ENCODE measurements at places on chromosomes 11 and 22.

GRCh38 chr11:123564221-123564620, 90.2 kb downstream of the SCN3B start:
- no peak for DNase-seq

DNA sequence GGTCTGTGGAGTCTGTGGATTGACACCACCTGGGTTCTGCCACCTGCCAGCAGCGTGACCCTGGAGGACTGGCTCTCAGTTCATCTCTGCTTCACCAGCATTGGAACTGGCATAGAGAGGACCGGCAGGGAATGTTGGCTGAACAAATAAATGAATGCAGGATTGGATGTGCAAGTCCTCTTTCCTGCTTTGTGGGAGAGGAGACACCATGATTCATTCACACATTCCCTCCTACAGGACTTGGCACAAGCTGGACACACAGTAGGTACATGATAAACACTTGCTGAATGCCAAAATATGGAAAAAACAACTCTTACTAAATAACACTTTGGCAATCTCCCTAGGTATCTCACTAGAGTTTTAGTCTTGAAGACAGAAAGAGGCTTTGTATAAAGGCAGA, 116.6 kb upstream of the NARS2 start:
- DNase-seq, result no peak

DNA sequence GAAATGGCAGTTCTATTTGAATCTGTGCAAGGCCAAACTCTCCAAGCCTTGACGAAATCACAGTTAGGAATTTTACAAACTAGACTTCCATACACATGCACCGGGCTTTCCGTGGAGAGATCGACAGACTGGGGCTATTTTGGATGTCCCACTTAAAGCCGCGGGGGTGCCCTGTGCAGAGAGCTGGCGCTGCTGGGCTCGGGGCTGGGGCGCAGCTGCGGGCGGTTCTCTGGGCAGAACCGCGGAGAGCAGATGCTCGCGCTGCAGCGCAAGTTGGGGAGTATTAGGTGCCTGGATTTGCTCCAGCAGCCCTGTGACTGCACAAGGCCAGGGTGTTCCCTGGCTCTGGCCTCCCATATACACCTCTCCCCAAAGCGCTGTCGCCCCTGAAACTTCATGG, 67.2 kb downstream of the SPATA19 start:
- DNase-seq, result no peak

DNA sequence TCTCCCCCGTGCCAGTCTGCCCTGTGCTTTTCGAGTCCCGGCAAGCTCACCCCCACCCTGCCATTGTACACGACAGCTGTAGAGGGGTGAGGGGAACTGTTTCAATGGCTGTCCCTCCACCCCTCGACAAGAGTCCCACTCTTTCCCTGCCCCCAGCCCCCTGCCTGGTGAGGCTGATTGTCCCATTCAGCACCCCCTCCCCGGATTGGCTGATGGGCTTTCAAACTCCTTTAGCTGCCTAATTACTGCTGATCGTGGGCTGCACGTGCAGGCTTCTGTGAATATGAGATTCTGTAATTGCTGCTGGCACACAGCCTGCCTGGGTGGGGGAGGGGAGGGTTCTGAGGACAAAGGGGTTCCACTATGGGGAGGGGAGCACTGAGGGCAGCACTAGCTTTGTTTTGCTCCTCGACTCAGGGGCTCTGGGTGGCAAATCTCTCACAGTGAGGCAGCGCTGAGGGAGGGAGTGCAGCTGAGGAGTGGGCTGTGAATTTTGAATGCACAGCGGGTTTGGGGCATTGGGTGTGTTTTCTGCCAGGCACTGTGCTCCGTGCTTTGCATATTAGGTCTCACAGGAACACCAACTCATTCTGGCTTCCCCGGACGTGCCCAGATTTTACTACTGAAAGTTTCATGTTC, 42.6 kb upstream of the ACCSL start:
- peak; percentile 68 for DNase-seq

DNA sequence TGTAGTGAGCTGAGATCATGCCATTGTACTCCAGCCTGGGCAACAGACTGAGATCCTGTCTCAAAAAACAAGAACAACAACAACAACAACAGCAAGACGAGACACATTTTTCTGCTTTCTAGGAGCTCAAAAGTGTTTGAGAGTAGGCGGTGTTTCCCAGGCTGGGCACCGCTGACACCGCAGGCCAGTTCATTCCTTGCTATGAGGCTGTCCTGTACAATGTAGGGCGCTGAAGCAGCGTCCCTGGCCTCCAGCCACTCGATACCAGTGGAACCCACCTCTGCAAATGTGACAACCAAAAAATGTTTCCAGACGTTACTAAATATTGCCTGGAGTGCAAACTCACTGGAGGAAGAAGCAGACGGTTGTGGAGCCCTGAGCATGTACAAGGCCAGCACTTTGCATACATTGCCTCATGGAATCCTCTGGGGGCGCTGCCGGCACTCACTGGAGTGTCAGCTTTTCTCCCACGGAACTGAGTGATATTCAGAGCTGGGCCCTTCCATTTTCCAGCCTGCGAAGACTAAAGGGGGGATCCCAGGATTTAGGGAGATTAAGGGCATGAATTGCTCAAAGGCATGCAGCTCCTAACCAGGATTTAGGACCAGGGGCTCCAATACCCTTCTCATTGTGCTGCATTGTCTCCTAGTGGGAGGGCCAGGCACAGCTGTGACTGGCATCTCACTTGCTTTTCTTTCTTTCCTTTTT, 5.8 kb upstream of the MIEF1 start:
- DNase-seq, result no peak
